ENCODE measurements at places on chromosomes 6 and 20.
A peak's percentile ranks its signal among the peaks of the same experiment; 100 is the strongest.

- no peak for DNase-seq
Measured at GRCh38 chr20:54207053-54207742, 689 bp upstream of the PFDN4 start.

GRCh38 chr20:38109591-38110524 is 55.2 kb downstream of the TGM2 start:
- no peak for DNase-seq

DNA sequence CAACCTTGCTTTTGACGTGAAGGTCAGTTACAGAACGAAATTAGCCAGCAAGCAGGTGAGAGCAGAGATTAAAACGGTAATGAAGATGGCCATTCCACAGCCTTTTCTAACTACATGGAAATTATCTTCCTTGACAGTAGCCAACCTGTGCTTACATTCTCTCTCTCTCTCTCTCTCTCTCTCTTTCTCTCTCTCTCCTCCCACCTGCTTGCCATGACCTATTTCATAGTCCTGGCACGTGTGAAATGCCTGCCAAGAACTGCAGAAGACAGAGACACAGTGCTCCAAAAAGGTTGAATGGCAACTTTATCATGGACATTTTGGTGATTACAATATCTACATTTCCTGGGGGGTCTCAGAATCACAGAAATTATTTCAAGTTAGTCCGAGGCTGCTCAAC is 38.5 kb upstream of the SALL4 start:
- no peak for DNase-seq

DNA sequence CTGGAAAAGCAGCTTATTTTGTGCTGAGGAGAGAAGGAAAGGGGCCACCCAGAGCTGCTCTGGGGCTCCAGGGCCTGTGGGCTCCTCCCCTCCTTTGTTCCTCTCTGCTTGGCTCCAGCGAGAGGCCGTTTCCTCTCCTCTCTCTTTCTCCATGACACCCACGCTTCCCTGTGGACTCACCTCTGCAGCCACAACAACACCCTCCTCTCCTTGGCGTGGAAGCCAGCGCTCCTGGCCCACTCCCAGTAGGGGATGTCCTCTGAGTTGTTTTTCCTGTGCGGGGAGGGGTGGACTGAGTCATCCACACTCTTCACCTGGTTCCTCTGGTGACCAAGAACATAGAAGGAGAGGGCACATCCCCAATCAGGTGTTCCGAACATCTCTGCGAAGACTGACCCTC is 4.9 kb upstream of the CDSN start:
- no peak for DNase-seq

DNA sequence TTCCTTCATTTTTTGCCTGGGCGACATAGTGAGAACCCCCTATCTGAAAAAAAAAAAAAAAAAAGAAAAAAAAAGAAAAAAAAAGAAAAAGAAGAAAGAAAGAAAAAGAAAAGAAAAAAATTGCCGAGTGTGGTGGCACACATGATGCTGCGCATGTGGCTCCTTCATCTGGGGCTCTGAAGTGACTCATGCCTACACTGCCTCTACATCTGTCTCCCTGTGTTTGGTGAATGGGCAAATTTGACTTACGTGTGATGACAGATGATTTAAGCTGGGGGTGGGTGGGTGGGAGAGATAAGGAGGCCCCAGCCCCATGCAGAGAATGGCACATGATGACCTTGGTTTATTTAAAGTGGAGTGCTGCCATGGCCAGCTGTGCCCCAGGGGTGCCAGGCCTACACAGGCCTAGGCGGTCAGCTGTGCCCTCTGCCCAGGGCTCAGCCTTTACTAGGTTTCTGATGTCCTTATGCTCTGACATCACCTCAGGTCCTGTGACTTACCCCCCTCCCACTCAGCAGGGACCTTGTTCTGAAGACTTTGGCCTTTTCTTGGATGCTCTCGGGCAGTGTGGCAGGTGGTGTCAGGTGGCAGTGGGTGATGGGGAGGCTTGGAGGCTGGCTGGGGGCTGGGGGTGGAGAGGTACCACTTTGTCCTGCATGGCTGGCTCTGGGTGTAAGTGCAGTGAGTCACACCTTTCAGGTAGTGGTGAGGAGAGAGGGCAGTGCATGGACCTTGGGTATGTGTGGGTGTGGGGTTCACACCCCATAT is 41.1 kb downstream of the VEGFA start:
- DNase-seq, result no peak

- no peak for DNase-seq
Measured at GRCh38 chr6:159012201-159012600, 12.2 kb upstream of the RSPH3 start.

GRCh38 chr6:14361956-14362587 is 244.5 kb downstream of the CD83 start:
- no peak for DNase-seq

- DNase-seq, result no peak
Measured at GRCh38 chr20:6200092-6200491, 77.3 kb upstream of the FERMT1 start.

DNA sequence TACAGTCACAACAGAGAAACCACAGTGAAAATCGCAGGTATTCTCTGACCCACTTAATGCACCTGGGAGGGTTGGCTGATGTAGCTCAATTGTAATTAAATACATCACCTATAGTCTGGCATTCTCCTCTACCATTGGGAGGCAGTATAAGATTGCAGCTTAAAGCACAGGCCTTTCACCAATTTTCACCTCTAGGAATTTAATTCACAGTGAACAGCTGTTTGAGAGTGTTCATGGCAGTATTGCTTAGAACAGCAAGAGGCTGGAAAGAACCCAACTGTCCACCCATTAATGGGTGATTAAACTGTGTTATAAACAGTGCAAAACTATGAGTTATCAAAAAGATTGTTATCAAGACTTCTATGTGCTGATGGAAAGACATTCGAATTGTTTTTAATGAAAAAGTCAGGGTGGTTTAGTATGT is 2.0 kb downstream of the EDEM2 start:
- DNase-seq, result peak; percentile 30

GRCh38 chr6:29531668-29532067 is 27.9 kb downstream of the UBD start:
- no peak for DNase-seq

GRCh38 chr6:53347250-53347920 is 1.4 kb downstream of the ELOVL5 start:
- DNase-seq, result peak; percentile 30

Data from effector CD4-positive, alpha-beta T cell (primary cell).